ENCODE measurements at places on chromosomes 16 and 17.
A peak's percentile ranks its signal among the peaks of the same experiment; 100 is the strongest.

GRCh38 chr16:27374804-27375425, 27.1 kb upstream of the IL21R start:
- DNase-seq: peak; percentile 61

- DNase-seq: no peak
These were observed 43.2 kb downstream of the RNF213 start for GRCh38 chr17:80303824-80304223.

- DNase-seq: no peak
These were observed 14.5 kb downstream of the TRAF7 start for GRCh38 chr16:2170080-2170479.

DNA sequence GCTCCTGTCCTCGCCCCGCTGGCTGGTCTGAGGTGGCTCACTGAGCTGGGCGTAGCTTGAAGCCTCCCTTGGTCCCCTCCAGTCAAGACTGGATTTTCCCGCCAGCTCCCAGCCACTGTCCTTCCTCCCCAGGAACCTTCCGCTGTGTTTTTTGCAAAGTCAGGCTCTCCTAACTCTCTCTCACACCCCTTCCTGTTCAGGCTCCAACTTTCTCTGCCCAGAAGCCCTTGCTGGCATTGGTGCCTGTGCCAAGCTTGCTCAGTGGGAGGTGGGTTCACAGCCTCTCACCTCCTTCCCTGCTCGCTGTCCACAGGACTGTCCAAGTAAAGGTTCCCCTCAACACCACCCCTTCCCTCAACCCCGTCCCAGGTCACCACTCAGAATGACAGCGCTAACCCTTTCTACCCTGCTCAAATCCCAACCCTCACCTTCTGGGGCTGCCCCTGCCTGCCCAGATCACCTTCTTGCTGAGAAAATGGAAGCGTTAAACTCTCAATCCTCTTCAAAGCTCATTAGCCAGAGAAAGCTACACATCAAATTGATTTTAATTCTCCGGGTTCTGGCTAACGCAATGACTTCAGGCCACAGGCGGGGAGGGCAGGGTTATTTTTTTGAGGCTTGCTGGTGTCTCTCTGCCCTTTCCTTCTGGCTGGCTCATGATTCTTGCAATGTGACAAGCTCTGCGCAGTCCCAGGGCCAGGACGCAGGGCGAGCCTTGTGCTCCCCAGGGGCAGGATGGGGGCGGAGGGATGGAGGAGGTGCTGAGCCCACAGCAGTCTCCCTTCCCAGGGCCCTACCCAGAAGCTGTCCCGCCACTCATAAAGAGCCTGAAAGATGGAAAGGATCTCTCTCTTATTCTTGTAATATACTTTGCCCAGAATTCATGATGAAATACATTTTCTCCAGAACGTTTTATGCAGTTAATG, 357.2 kb upstream of the TNRC6C start:
- DNase-seq: no peak

DNA sequence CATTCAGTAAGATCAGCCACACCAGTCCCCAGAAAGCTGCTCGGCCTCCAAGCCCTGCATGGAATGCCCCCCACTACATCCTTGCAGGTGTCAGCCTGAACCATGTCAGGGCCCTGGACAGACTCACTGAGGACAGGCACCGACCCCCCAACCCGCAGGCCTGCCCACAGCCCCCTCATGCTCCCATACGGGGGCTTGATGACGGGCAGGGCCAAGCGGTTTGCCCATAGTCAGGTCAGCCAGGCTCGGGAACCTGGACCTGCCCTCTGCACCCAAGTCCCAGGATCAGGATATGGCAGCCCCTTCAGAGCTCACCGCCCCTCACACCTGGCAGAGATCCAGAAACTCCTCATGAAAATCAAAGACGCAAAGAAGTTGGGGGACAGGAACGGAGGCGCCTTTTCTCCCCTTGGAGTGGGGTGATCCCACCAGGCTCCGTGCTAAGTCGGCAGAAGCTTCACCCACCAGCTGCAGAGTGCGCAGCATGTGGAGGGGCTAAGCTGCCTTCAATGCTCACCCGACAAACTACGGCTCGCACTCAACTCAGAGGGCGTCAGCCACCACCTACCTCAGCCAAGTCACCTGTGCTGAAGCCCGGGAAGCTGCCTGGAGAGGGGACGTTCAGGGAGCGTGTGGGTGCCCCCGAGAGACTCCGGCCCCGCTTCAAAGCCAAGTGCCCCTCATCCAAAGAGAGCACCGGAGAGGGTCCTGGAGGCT, 26.5 kb downstream of the GNPTG start:
- DNase-seq: no peak

DNA sequence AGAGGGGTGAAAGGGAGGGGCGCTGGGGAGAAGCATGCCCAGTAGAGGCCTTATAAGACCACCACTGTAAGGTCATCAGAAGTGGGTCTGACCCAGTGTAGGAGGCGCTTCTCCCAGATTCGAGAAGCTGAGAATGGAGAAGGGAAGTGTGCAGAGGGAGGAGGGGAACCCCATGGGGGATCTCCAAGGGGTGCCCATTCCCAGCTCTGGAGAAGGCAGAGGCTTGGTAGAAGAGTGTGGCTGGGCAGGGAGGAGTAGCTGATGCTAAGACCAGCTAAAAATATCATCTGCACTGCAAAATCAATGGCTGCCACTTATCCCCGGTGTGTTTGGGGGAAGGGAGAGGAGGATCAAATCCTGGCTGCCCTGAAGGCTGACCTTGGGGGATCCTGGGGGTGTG, 7.2 kb downstream of the NGFR start:
- no peak for DNase-seq

DNA sequence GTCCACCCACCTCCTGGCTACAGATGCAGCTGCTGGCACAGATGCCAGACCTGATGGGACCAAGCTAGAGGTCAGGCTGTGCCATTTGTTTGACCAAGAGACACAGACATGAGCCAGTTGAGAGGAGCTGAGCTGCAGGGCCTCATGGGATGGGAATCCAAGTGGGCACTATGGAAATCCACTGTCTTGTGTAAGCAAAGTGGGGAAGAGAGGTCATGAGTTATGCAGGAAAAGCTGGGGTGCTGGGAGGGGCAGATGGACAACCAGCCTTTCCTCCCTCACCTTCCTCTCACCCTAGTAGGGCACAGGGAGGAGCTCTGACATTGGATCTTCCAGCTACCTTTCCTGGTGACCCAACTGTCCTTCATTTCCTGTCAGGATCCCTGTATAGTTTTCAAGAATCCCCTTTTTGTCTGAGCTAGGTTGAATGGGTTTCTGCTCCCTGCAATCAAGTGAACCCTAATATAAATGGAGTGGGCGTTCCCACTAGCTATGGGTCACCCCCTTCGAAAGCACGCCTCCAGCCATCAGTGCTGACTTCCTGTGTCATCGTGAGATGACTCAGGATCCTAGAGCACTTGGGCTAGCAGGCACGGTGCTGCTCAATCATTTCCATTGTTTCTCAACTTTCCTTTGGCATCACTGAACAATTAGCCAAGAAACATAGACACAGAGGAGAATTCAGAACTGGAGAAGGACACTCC, 13.6 kb downstream of the ATPAF2 start:
- peak; percentile 34 for DNase-seq

- no peak for DNase-seq
These were observed 39.3 kb downstream of the SMG6 start for GRCh38 chr17:2264067-2264860.

Data from stimulated activated CD4-positive, alpha-beta T cell treated with anti-CD3 and anti-CD28 coated beads, Interleukin-4, amount 100 ng/mL, for 24 hours (primary cell).